Spinal cord (tissue), 10 donors: ENCODE measurements at places on chromosomes 11 and 22.

- no peaks in the 10 kb centered on the region for H3K27me3 ChIP-seq
- peaks cover 9% of the 10 kb centered on the region for H3K4me1 ChIP-seq
- H3K4me3 ChIP-seq: no peak overlapping the region
- H3K27ac ChIP-seq: no peak overlapping the region
- no peak for DNase-seq
Observed at GRCh38 chr11:78685156-78685555, 110.5 kb upstream of the NARS2 start.

GRCh38 chr22:37487571-37487970, 1.4 kb upstream of the MFNG start:
- DNase-seq: no peak
- peaks cover 57% of the 10 kb centered on the region for H3K4me1 ChIP-seq
- no peak overlapping the region for H3K27ac ChIP-seq

- H3K4me1 ChIP-seq: peaks cover 30% of the 10 kb centered on the region
- H3K27me3 ChIP-seq: no peaks in the 10 kb centered on the region
- peaks cover 12% of the 10 kb centered on the region for H3K36me3 ChIP-seq
- peak; percentile 85 for DNase-seq
- no peak overlapping the region for H3K4me3 ChIP-seq
- no peak overlapping the region for H3K27ac ChIP-seq
Observed at GRCh38 chr11:70699294-70700221, 301.2 kb downstream of the CTTN start.

DNA sequence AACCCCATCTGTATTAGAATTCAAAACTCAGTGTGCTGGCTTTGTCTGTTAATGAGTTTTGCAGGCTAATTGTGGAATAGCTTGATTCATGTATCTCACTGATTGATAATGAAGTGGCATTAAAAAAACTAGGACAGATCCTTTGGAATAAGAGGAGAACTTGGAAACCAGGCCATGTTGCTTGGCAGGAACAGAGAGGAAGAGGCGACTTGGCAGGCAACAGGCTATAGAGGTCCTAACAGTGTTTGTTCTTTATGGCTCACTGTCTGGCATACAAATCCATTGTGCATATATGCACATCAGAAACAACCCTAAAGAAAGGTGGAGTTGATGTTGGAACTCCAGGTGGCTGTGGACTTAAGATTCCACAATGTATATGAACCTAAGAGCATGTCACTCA, 17.4 kb upstream of the OR9I1 start:
- no peaks in the 10 kb centered on the region for H3K27me3 ChIP-seq
- H3K4me3 ChIP-seq: no peak overlapping the region
- peak; percentile 72 for DNase-seq
- H3K27ac ChIP-seq: no peak overlapping the region
- no peaks in the 10 kb centered on the region for H3K36me3 ChIP-seq
- no peaks in the 10 kb centered on the region for H3K4me1 ChIP-seq

- H3K4me3 ChIP-seq: no peak overlapping the region
- H3K4me1 ChIP-seq: no peaks in the 10 kb centered on the region
- no peak overlapping the region for H3K27ac ChIP-seq
- H3K27me3 ChIP-seq: peaks cover 7% of the 10 kb centered on the region
- no peaks in the 10 kb centered on the region for H3K36me3 ChIP-seq
Observed at GRCh38 chr11:120146413-120147093, 8.6 kb upstream of the TRIM29 start.

DNA sequence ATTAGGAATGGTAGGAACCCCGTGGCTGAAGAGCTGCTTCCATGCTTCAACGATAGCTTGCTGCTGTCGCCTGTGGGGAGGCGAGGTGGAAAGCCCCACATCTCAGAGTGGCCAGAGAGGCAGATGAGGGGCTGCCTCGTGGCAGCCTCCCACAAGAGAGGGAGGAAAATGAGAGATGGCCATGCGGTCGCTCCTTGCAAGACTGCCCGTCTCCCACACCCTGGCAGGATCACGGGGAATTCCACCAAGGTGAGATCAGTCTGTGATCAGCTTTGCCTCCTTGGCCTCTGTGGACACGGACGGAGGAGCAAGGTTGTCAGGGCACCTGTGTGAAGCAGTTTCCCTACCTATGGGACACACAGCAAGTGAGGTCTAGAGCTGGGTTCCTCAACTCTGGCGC, 3.0 kb downstream of the CRYBA4 start:
- H3K27ac ChIP-seq: no peak overlapping the region
- no peak overlapping the region for H3K4me3 ChIP-seq
- H3K4me1 ChIP-seq: no peaks in the 10 kb centered on the region
- no peaks in the 10 kb centered on the region for H3K36me3 ChIP-seq

DNA sequence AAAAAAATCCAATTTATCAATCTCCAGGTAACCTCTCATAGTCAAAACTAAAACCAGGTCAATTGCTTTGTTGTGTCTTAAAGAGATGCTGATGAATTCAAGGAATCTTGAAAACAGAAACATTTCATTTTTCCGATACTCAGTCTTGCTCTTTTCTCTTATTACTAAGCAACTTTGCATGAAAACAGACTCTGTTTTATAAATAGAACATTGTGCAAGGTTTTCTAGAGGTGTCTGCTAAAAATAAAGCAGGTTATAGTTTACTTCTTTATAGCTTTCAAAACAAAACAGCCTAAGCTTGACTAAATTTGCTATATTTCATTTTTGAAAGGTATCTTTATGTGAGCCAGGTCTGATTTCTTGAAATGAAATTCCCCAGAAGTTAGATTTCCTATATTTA, 109.3 kb downstream of the ARL14EP start:
- no peaks in the 10 kb centered on the region for H3K36me3 ChIP-seq
- H3K4me3 ChIP-seq: no peak overlapping the region
- no peak for DNase-seq
- H3K27me3 ChIP-seq: no peaks in the 10 kb centered on the region
- no peaks in the 10 kb centered on the region for H3K4me1 ChIP-seq

GRCh38 chr11:119012629-119013170, 5.4 kb downstream of the RPS25 start:
- no peak overlapping the region for H3K27ac ChIP-seq
- DNase-seq: no peak
- H3K4me1 ChIP-seq: peaks cover 8% of the 10 kb centered on the region

GRCh38 chr11:44695169-44695833, 31.5 kb upstream of the TSPAN18 start:
- no peak overlapping the region for H3K27ac ChIP-seq
- no peak for DNase-seq
- no peak overlapping the region for H3K4me3 ChIP-seq
- no peaks in the 10 kb centered on the region for H3K36me3 ChIP-seq
- no peaks in the 10 kb centered on the region for H3K4me1 ChIP-seq
- no peaks in the 10 kb centered on the region for H3K27me3 ChIP-seq

DNA sequence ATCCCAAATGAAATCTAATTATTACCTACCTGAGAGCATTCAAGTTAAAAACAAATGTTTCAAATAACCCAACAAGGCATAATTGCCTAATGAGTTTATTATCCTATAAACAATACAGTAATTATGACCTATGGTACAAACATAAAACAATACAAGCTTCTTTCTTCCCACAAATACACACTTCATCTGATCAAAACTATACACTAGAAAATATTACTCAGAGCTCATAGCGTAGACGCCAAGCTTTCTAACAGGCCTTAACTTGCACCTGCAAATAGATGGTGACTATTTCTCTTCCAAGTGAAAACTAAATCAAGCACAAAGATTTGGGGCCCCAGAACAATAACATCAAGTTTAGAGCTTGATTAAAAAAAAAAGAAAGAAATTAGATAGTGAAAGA, 78.1 kb downstream of the SOX6 start:
- H3K36me3 ChIP-seq: no peaks in the 10 kb centered on the region
- no peaks in the 10 kb centered on the region for H3K4me1 ChIP-seq
- H3K27ac ChIP-seq: no peak overlapping the region
- no peak for DNase-seq
- H3K27me3 ChIP-seq: no peaks in the 10 kb centered on the region
- H3K4me3 ChIP-seq: no peak overlapping the region

DNA sequence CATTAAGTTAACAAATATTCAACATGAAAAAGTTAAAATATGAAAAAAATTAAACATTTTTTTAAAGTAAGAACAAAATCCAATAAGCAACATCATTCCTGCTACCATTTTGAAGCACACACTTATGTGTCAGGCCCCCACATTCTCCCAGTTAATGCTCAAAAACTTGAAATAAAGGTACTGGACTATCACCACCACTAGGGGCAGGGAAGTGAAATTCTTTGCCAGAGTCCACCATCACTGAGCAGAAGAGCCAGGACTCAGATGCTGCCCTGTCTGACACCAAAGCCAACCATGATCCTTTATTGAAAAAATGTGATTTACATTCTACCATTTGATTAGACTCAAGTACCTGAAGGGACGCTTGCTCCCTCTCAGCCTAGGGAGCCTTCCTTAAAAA, 39.1 kb downstream of the PITPNB start:
- DNase-seq: no peak
- H3K27ac ChIP-seq: no peak overlapping the region
- H3K36me3 ChIP-seq: peaks cover 6% of the 10 kb centered on the region
- peaks cover 17% of the 10 kb centered on the region for H3K4me1 ChIP-seq

GRCh38 chr11:27717801-27718229, 17.6 kb upstream of the BDNF start:
- no peak overlapping the region for H3K27ac ChIP-seq
- no peaks in the 10 kb centered on the region for H3K36me3 ChIP-seq
- no peak for DNase-seq
- H3K4me1 ChIP-seq: peaks cover 28% of the 10 kb centered on the region
- H3K4me3 ChIP-seq: peak overlapping the region; percentile 59

GRCh38 chr11:102794382-102794781, 3.6 kb downstream of the MMP1 start:
- no peak for DNase-seq
- H3K4me1 ChIP-seq: no peaks in the 10 kb centered on the region
- H3K4me3 ChIP-seq: no peak overlapping the region
- no peaks in the 10 kb centered on the region for H3K27me3 ChIP-seq

- no peak overlapping the region for H3K27ac ChIP-seq
- H3K27me3 ChIP-seq: no peaks in the 10 kb centered on the region
- peaks cover 77% of the 10 kb centered on the region for H3K36me3 ChIP-seq
- DNase-seq: no peak
- peaks cover 4% of the 10 kb centered on the region for H3K4me1 ChIP-seq
Observed at GRCh38 chr22:21701384-21701971, 34.1 kb downstream of the YPEL1 start.

DNA sequence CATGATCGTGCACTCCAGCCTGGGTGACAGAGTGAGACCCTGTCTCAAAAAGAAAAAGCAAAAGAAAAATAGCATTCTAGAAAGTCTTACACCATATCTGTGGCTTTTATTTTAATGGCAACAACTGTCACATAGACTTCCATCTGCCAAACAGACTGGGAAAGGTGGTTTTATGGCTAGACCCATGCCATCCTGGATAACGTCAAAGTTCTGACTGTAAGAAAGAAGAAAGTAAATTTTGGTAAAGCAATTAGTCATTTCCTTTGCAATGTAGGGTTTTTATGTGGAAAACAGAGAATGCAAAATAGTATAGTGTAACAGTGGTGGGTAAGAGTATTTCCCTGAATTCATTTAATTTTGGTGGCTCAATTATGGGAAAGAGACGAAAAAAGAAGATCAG, 75.5 kb upstream of the BARX2 start:
- DNase-seq: no peak
- no peaks in the 10 kb centered on the region for H3K27me3 ChIP-seq
- H3K36me3 ChIP-seq: no peaks in the 10 kb centered on the region
- no peaks in the 10 kb centered on the region for H3K4me1 ChIP-seq

DNA sequence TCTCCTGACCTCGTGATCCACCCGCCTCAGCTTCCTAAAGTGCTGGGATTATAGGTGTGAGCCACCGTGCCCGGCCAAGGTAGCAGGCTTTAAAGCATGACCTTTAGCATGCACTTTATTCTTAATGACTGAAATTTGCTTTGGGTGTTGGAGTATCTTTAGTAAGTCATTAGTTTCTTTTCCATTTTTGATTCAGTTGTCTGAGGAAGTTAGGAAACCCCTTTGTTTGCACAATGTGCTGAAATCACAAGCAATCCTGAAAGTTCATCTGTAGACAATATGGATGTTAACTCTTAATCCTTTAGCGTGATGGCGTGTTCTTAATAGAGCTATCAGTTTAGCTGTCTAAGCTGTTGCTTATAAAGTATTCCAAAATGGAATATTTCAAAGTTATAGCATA, 16.8 kb downstream of the SDHD start:
- H3K27ac ChIP-seq: no peak overlapping the region
- no peaks in the 10 kb centered on the region for H3K27me3 ChIP-seq
- H3K4me3 ChIP-seq: no peak overlapping the region
- no peaks in the 10 kb centered on the region for H3K36me3 ChIP-seq
- H3K4me1 ChIP-seq: no peaks in the 10 kb centered on the region

- H3K27ac ChIP-seq: no peak overlapping the region
- H3K4me1 ChIP-seq: no peaks in the 10 kb centered on the region
- H3K36me3 ChIP-seq: no peaks in the 10 kb centered on the region
- DNase-seq: no peak
- no peak overlapping the region for H3K4me3 ChIP-seq
Observed at GRCh38 chr11:112537846-112538330, 277.2 kb upstream of the PLET1 start.

- H3K36me3 ChIP-seq: no peaks in the 10 kb centered on the region
Observed at GRCh38 chr11:93840180-93840579, 10.2 kb downstream of the VSTM5 start.

- no peak overlapping the region for H3K4me3 ChIP-seq
- H3K4me1 ChIP-seq: peaks cover 5% of the 10 kb centered on the region
- H3K27me3 ChIP-seq: no peaks in the 10 kb centered on the region
- H3K27ac ChIP-seq: no peak overlapping the region
Observed at GRCh38 chr11:2516276-2517015, 71.6 kb downstream of the KCNQ1 start.

DNA sequence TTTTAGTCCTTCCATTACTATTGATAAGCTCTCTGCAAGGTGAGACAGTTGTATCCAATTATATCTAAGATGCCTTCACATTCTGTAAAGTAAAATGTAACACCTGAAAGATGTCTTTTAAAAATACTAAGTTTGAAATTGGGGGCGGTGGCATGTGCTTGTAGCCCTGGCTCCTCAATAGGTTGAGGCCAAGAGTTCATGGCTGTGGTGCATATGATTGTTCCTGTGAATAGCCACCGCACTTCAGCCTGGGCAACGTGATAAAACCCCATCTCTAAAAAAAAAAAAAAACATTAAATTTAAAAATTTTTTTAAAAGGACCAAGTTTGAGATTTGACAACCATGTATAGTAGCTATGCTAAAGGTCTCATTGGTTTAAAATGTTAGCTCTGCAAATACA, 20.5 kb downstream of the CAPRIN1 start:
- no peak for DNase-seq
- H3K4me3 ChIP-seq: no peak overlapping the region
- peaks cover 5% of the 10 kb centered on the region for H3K4me1 ChIP-seq
- no peak overlapping the region for H3K27ac ChIP-seq
- H3K36me3 ChIP-seq: peaks cover 21% of the 10 kb centered on the region
